ENCODE measurements at places on chromosomes 5 and 9.

- no peak for DNase-seq
These were observed 67.4 kb upstream of the TRPC7 start for GRCh38 chr5:136432705-136433104.

- DNase-seq = no peak
These were observed 38.4 kb upstream of the PCA3 start for GRCh38 chr9:76725885-76726284.

DNA sequence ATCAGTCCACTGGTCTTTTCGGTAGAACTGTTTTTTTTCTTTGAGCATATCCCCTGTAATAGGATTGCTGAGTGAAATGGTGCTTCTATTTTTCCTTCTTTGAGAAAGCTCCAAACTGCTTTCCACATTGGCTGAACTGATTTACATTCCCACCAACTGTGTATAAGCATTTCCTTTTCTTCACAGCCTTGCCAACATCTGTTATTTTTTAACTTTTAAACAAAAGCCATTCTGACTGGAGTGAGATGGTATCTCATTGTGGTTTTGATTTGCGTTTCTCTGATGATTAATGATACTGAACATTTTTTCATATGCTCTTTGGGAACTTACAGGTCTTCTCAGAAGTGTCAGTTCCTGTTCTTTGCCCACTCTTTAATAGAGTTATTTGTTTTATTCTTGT is 764.7 kb downstream of the MTRR start:
- no peak for DNase-seq

DNA sequence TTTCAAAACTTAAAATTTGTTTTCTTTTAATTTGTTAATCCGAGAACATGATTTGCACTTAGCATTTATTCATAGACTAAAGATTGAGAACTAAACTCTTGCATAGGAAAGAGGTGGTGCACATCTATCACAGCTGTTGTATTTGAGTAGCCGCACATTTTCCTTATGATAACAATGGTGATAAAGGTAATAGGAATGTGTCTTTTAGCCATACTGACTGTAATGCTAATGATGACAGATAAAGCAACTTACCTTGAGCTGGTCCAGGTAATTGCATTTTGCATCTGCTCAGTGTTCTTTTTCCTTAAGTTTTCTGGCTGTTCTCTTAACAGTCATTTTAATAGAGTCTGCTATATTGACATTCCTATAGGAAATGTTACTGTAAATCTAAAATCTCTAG is 19.0 kb downstream of the PHAX start:
- no peak for DNase-seq

DNA sequence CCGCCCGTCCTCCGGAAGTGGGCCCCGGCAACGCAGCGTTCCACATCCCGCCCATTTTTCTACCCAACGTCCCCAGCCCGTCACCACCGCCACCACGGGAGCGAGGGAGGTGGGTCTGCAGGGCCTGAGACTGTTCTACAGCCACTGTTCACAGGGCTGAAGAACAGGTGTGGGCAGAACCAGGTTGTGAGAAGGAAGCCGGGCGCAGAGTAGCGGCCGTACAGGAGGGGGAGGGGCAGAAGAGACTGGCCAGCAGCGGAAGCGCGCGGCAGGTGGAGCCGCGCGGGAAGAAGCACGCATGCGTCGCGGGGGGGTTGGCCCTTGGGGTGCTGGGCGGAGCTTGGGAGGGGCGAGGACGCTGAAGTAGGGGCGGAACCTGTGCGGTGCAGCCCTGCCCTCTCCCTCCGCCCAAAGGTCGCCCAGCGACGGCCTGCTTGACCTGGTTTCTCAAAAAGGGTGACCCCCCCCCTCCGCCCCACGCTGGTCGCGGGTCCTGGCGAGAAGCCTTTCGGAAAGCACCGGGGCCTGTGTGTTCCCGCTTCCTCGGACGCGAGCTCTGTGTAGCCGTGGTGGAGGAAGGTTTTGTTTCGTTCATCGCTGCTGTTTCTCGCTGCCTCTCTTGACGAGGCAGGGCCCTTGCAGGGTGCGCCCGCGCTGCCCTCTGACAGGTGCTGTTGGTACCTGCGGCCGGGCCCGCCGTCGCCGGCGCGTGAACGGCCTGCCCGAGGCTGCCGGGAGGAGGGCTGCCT is 7.8 kb upstream of the MGAT1 start:
- DNase-seq = peak; percentile 96

DNA sequence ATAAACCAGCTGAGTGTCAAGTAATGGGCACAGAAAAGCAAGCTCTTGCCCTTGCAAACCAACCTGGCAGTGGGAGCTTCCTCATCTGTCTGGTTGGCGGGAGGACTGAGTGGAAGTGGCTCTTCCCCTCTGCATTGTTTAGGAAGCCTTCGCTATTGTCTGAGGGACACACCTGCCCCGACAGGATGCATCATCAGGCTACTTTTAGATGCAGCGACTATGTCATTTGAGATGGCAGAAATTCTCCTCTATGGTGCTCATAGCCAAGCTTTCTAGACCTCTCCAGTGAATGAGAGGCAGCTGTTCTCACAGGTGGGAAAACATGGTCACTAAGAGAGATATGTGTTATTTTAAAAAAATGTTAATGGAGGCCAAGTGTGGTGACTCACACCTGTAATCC is 104.0 kb downstream of the DOCK8 start:
- DNase-seq = no peak

DNA sequence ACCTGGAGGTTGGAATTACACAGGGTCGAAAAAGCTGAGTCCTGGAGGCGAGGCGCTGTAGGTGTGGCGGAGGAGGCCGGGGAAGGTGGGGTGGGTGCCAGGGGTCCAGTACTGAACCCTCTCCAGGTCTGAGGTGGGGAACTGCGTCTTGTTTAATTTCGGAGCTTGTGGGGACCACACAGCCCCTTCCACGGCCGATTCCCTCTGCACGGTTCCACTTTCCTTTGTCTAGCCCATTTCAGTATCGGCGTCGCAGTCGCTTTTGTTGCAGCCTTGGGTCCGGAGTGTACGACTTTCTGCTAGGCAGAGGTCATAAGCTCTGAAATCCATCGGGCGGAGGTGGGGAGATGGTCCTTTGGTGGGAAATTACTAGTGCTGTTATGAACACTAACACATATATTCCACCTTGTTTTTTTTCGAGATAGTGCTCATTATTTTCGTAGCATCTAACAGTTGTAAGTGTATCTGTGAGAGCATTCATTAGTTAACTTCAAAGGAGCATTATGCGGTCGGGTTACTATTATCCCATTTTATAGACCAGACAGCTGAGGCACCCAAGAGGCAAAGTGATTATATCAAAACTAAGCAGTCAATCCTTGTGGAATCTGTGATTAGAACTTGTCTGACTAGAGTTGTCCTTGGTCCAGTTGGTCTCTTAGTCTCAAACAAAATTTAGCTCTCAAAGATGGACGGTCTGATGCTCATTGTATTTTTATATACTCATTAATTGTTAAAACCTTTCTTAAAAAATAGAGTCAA is 737 bp downstream of the RNF180 start:
- DNase-seq = no peak

- DNase-seq = no peak
These were observed 44.3 kb upstream of the BARHL1 start for GRCh38 chr9:132538071-132538470.

DNA sequence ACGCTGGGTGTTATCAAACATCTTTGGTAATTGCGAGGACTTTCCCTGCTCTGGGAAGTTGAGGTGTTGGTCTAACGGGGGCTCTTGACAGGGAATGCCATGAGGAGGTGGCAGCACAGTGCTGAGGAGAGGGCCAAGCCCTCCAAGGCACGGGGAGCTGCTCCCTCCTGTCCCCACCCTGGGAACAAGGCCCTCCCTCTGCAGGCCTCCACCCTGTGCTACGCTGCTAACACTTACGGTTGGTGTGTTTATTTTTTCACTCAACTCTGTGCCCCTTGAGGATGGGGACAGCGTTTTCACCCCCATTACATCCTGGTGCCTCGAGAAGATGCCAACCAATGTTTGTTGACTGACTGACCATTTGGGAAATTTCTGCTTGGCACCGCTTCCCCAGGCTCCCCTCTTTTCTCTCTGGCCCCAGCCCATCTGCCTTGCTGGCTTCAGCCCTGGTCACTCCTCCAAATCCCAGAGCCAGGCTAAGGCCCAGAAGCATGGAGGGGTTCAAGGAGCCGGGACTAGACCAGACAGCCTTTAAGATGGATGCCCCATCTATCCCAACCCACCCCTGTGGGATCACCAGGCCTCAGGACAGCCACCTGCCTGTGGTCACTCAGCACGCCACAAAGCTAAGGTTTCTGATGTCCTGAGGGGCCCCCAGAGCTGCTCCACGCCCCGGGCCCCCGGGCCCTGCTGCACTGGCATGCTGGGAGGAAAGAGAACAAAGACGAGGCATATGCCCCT is 125.7 kb downstream of the BARX1 start:
- no peak for DNase-seq

GRCh38 chr5:7904170-7904569 is 35.2 kb downstream of the MTRR start:
- DNase-seq = no peak

- DNase-seq = no peak
These were observed 151.1 kb upstream of the CDKN2B start for GRCh38 chr9:22160221-22160620.

GRCh38 chr9:91746904-91747303 is 203.1 kb downstream of the ROR2 start:
- no peak for DNase-seq

DNA sequence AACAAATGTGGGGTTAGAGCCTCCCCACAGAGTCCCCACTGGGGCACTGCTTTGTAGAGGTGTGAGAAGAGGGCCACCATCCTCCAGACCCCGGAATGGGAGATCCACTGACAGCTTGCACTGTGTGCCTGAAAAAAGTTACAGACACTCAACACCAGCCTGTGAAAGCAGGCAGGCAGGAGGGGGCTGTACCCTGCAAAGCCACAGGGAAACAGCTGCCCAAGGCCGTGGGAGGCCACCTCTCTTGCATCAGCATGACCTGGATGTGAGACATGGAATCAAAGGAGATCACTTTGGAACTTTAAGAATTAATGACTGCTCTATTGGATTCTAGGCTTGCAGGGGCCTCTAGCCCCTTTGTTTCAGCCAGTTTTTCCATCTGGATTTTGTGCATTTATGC is 782.3 kb downstream of the BRINP1 start:
- no peak for DNase-seq

GRCh38 chr5:114312658-114313057 is 49.2 kb upstream of the KCNN2 start:
- DNase-seq = no peak

DNA sequence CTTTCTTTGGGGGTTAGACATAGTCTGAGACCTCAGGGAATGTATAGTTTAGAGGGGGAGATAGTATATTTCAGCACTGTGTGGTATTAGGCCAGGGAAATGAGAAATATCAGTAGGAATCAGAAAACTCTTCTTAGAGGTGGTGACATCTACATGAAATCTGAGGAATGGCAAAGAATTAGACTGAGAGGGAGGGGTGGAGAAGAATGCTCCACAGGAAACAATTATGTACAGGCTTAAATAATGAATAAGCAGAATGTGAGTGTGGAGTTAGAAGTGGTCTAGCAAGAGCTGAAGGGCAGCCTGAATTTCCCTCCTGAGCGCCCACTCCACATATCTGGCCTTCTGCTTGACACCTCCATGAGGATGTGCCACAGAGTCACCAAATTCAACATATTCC is 3.6 kb upstream of the MACIR start:
- DNase-seq = no peak

DNA sequence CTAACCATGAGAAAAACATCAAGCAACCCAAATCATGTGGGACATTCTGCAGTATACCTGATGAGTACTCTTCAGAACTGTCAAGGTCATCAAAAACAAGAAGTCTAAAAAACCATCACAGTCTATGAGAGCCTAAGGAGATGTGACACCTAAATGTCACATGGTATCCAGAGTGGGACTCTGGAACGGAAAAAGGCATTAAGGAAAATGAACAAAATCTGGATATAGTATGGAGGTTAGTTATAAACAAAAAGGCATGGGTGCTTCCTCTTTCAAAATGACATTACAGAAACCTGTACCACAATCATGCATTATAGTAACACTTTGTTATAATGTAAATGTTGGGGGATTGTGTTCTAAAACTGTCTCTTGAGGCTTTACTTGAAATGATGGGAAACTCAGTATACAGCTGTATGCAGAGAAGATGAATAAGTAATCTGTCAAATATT is 47.4 kb downstream of the PRKACG start:
- no peak for DNase-seq

DNA sequence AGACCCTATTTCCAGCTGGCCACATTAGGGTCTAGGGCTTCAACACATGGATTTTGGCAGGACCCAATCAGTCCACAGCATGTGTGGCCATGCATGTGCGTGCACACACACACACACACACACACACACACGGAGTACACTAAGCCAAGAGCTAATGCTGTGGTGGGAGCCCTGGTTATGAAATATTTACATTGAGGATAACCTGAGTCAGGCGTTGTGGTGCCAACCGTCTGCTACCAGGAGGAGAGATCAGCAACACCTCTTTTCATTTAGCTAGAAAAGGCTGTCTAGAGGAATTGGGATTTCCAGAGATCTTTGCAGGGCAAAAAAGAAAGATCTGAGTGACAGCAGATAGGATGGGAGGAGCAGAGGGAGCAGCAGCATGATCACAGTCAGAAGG is 141.5 kb downstream of the TRPM3 start:
- DNase-seq = no peak

- no peak for DNase-seq
These were observed 3.2 kb upstream of the SQSTM1 start for GRCh38 chr5:179817470-179817840.

DNA sequence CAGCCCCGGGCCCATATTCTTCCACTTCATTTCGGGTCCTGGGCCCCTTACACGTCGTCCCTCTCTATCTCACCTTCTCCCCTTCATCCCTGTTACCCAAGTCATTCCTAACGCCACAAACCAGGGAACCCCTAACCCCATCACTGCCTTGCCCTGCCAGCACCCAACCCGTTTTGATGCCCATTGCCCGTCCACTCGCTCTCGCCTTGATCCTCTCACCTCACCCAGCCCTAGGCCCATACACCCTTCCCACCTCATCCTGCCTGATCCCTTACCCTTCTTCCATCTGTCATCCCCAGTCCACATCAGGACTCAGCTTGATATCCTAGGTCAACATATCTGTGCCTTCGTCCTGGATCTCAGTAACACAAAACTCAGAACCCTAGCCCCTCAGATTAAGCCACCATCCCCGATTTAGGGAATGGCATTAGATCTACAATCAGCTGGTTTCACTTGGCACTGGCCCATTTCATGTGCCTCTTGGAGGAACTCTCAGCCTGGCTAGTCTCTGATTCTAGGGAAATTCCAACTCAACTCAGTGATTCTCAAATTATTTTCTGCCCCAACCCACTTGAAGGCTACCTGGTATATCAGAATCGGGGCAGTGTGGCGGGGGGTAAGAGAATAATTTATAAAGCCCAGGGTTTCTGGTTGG is 489 bp downstream of the CHMP5 start:
- no peak for DNase-seq

DNA sequence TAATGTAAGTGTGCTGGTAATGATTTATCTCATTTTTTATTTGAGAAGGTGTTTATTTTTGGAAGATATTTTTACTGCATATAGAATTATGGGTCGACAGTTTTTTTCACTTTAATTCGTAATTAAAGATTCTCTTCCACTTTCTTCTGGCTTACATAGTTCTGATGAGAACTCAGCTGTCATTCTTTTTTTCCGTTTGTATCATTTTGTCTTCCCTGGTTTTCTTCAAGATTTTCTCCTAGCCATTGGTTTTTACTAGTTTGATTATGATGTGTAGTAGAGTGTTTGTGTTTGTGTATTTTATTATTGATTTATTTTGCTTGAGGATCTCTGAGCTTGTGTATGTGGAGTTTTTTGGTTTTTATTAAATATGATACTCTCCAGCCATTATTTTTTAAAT is 21.7 kb downstream of the SLF1 start:
- DNase-seq = no peak

- no peak for DNase-seq
These were observed 18.8 kb downstream of the COL5A1 start for GRCh38 chr9:134660407-134660806.

Measured in CD4-positive, alpha-beta T cell treated with Interleukin-15 for 4 hours (primary cell).